NCI-H187 treated with DMSO at 0.1 percent for 48 hours (cell line): ENCODE measurements at places on chromosomes 1 and 21.

GRCh38 chr1:219039017-219039681, 134.5 kb upstream of the LYPLAL1 start:
- DNase-seq, result no peak

- no peak for DNase-seq
Measured at GRCh38 chr1:220366269-220366668, 94.0 kb upstream of the RAB3GAP2 start.

DNA sequence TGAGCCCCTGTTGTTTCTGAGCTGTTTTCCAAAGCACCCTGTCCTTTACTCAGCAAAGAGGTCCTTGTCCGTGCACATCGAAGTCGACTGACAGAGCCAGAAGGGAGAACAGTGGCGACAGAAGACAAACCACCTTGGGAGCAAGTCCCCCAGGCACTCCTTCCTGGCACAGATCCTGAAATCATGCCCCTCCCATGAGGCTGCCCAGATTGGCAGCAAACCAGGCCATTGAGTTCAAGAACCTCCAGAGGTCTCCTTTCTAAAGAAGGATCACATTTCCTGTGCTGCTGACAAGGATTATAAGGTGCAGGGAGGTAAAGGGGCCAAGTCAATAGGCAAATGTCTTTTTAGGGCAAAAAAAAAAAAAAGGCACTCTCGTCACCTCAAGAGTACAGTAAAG, 84.7 kb upstream of the HIVEP3 start:
- peak; percentile 5 for DNase-seq

- DNase-seq, result no peak
Measured at GRCh38 chr1:2520206-2520605, 6.2 kb downstream of the PANK4 start.
